ENCODE measurements at places on chromosomes 11 and 22. TPM values are rescaled to one million over a fixed set of nuclear protein-coding genes. Genes with fewer than 3 reads are reported as not detected.

The CDC42BPG gene
- 7.7 TPM for total RNA-seq

The GRK2 gene
- total RNA-seq: 264 TPM

The SLC22A9 gene
- not detected for total RNA-seq

The MRGPRX3 gene
- not detected for total RNA-seq

The SGSM1 gene
- 3.0 TPM for total RNA-seq

The LARGE2 gene
- 7.9 TPM for total RNA-seq

The SHISA8 gene
- not detected for total RNA-seq

DNA sequence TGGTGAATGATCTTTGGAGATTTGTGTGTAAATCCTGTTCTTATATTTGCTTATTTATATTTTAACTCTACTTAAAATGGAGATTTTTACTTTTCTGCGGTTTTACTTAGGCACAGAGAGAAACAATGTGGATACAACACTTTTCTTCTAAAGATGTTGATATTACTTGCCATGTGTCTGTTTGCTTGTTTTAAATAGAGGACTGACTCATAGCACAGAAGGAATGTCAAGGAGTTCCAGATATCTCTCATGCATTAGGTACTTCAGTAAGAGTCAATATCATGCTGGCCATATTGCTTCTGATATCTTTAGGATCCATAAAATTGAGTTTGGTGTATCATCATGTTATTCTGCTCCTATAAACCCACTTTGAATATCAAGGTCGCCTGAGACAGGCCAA lies 395.0 kb downstream of the OPCML start:
- peaks cover 2% of the 10 kb centered on the region for H3K4me1 ChIP-seq
- no peaks in the 10 kb centered on the region for H3K36me3 ChIP-seq
- no peak overlapping the region for H3K27ac ChIP-seq
- no peak overlapping the region for H3K4me3 ChIP-seq
- DNase-seq: no peak

GRCh38 chr11:5258543-5259262 lies 4.1 kb upstream of the HBG2 start:
- DNase-seq: no peak
- no peak overlapping the region for H3K4me3 ChIP-seq
- H3K36me3 ChIP-seq: no peaks in the 10 kb centered on the region

GRCh38 chr11:94131047-94131717 lies 2.5 kb downstream of the PANX1 start:
- H3K36me3 ChIP-seq: no peaks in the 10 kb centered on the region
- H3K27me3 ChIP-seq: no peaks in the 10 kb centered on the region
- DNase-seq: no peak
- H3K27ac ChIP-seq: no peak overlapping the region

- peaks cover 38% of the 10 kb centered on the region for H3K4me1 ChIP-seq
- H3K4me3 ChIP-seq: peak overlapping the region; percentile 50
- no peaks in the 10 kb centered on the region for H3K27me3 ChIP-seq
Observed at GRCh38 chr11:117072517-117073461, 25.4 kb downstream of the SIK3 start.

DNA sequence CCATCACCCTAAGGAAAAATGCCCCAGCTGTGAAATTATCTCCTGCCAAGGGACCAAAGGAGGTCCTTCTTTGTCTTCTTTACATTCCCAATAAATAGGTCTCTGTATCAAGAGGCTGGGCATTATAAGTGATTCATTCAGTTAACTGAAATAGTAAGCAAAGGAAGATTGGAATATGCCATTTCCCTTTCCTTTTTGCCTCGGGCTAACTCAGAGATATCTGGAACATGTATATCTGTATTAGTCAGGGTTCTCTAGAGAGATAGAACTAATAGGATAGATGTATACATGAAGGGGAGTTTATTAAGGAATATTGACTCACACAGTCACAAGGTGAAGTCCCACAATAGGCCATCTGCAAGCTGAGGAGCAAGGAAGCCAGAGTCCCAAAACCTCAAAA lies 15.3 kb upstream of the CWF19L2 start:
- DNase-seq: no peak
- H3K4me3 ChIP-seq: no peak overlapping the region
- H3K36me3 ChIP-seq: no peaks in the 10 kb centered on the region

DNA sequence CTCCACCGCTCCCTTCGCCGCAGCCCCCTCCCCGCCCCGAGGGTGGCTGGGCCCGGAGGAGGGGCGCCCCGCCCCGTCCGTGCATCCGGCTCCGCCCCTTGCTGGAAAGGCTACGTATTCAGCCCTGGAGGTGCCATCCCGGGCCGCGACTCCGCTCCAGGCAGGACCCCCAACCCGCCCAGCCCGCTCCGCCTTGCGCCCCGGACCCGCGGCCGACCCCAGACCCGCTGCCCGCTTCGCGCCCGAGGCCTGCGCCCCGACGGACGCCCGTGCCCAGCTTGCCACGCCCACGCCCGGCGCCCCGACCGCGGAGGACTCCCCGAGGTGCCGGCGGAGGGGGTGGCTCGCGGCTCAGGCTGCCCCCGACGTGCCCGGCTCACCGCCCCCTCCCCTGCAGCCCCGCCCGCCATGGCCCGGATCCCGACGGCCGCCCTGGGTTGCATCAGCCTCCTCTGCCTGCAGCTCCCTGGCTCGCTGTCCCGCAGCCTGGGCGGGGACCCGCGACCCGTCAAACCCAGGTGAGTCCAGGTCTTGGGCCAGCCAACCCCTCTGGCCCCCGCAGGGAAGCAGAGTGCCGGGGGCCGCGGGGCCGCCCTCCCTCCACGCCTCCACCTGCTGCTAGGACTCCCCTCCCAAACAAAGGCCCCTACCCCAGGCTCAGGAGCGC lies at the start of gene ADM2:
ADM2 (plus strand) TSS at position 104 of the 667 bp plus-strand sequence; CDS start at position 409, 305 bp downstream.
- peak; percentile 64 for DNase-seq
- no peaks in the 10 kb centered on the region for H3K36me3 ChIP-seq
- peaks cover 5% of the 10 kb centered on the region for H3K27me3 ChIP-seq
- peak within 1 kb of the TSS; percentile 82 for H3K4me3 ChIP-seq
- peak within 1 kb of the TSS; percentile 57 for H3K27ac ChIP-seq
- peaks cover 8% of the 10 kb centered on the region for H3K4me1 ChIP-seq

GRCh38 chr11:95827696-95828095 lies 37.4 kb downstream of the CEP57 start:
- peak overlapping the region; percentile 11 for H3K27ac ChIP-seq
- peaks cover 3% of the 10 kb centered on the region for H3K4me1 ChIP-seq
- no peaks in the 10 kb centered on the region for H3K27me3 ChIP-seq
- DNase-seq: no peak

DNA sequence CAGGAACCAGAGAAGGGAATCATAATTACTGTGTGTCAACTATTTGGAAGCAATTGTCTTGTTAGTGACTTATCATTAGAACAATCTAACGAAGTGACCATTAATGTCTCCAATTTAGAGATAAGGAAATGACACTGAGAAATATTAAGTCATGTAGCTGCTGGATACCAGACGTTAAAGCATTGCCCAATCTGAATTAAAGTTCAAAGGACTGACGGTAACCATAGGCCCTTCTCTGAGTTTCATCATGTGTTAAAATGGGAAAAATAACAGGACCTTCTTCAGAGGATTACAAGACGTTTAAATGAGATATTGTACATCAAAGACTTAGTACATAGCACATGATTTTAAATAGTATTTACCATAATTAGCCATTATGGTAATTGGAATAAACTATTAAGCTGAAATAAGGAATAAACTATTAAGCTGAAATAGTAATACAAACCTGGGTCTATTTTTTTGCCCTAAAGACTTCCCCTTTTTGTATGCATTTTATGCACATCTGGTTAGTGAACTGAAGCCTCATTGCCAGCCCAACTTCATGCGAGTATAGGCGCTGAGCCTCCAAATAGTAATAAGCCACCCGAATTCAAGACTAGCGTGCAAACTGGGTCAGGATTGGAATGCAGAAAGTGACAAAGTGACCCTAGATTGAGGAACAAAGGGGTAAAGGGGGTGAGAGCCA lies 41.0 kb downstream of the GLYATL1 start:
- H3K4me3 ChIP-seq: no peak overlapping the region
- DNase-seq: no peak
- no peak overlapping the region for H3K27ac ChIP-seq
- H3K27me3 ChIP-seq: no peaks in the 10 kb centered on the region

DNA sequence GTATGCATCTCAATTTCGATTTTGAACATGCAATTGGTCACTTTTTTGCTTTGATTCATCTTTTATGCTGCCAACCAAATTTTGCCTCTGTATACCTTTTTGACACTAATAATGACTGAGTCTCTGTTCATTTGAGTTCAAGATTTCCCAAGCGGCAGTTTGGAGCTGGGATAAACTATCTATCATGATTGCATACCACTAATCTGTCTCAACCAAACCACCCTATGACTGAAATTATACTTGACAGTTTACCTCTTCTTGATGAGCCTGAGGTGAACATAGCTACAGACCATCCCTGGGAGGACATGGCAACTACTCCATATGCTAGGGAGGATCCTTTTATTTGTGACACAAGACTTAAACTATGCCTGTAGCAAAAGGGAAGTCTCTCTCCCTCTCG lies 146.2 kb downstream of the PAX6 start:
- H3K4me1 ChIP-seq: no peaks in the 10 kb centered on the region
- no peak for DNase-seq
- H3K36me3 ChIP-seq: peaks cover 3% of the 10 kb centered on the region
- H3K27ac ChIP-seq: no peak overlapping the region
- H3K27me3 ChIP-seq: no peaks in the 10 kb centered on the region

DNA sequence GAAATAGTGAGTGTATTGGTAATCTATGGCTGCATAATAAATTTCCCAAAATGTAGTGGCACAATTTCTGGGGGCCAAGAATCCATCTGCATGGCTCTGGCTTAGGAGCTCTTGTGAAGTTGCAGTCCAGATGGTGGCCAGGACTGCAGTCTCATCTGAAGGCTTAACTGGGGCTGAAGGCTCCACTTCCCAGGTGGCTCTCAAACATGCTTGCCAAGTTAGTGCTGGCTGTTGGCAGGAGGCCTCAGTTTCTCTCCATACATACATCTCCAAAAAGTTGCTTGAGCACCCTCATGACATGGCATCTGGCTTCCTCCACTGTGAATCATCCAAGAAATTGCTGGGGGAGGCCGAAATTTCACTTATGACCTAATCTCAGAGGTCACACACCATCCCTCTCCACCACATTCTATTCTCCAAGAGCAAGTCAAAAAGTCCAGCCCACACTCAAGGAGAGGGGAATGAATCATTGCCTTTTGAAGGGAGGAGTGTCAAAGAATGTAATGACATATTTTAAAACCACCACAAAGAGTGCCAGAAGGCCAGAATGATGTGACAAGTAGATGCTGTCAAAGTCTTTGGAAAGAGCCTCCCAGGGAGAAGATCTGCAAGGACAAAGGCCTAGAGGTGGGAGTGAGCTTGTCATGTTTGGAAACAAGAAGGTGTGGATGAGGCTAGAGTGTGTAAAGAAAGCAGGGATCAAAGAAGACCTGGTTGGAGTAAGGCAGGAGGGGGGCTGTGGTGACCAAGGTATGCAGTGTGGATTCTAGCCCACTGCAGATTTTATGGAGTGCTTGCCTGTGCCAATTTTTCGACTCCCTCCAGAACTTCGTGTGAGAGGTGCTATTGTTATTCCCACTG lies 566.2 kb downstream of the MIAT start:
- no peak for DNase-seq
- no peaks in the 10 kb centered on the region for H3K36me3 ChIP-seq
- no peaks in the 10 kb centered on the region for H3K4me1 ChIP-seq

- H3K36me3 ChIP-seq: peaks cover 3% of the 10 kb centered on the region
- H3K4me3 ChIP-seq: no peak overlapping the region
- no peak for DNase-seq
Observed at GRCh38 chr11:17743808-17744119, 9.2 kb downstream of the KCNC1 start.

DNA sequence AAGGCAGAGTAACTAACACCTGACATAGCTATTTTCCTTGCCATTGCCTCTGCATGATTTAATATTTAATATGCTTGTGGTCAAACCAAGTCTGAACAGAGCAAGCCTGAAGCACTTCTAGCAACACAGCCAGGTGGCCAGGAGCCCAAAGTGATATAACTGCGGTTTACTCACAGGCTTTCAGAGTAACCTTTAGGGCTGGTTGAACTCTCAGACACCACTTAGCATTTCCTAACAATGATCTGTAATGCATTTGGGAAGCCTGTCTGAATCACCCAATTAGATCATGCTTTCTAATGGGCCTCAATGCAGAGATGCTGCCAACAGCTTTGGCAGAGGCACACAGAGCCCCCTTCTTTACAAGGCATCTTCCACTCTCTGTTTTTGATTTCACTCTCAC lies 96.1 kb downstream of the FDX1 start:
- peaks cover 6% of the 10 kb centered on the region for H3K4me1 ChIP-seq
- H3K27ac ChIP-seq: no peak overlapping the region
- H3K36me3 ChIP-seq: no peaks in the 10 kb centered on the region
- DNase-seq: no peak
- no peaks in the 10 kb centered on the region for H3K27me3 ChIP-seq

DNA sequence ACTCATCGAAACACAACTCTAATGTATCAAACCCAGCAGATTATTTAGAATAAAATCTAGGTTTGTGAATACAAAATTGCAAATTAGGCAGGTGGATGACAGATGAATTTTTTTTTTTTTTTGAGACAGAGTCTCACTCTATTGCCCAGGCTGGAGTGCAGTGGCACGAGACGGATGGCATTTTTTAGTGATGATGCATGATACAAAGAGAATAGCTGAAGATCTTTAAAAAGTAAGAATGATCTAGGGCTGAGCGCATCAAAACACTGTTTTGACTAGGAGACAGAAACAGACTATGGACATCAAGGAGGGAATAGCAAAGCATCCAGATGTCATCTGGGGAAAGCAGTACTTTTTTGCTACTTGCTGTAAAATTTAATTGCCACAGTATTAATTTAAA lies 63.8 kb downstream of the IMMP1L start:
- H3K4me3 ChIP-seq: no peak overlapping the region
- no peak overlapping the region for H3K27ac ChIP-seq
- H3K27me3 ChIP-seq: no peaks in the 10 kb centered on the region
- no peaks in the 10 kb centered on the region for H3K4me1 ChIP-seq

DNA sequence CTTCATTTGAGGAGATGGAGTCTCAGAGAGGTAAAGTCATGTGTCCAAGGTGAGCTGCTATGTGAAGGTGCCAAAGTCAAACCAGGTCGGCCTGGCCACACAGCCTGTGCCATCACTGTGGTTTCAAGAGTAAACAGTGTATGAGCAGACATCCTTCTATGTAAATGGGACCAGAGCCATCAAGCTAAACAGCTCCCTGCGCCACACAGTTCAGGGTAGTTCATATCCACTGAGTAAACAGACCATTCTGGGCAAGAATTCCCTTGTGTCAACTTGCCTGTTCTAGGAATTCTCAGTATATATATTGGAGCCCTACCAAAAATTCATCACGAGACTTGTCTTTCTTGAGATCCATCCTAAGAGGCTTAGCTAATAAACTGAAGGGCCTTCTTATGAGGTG lies 77.5 kb downstream of the AMOTL1 start:
- H3K4me3 ChIP-seq: no peak overlapping the region
- peaks cover 45% of the 10 kb centered on the region for H3K27me3 ChIP-seq
- H3K4me1 ChIP-seq: no peaks in the 10 kb centered on the region
- peaks cover 4% of the 10 kb centered on the region for H3K36me3 ChIP-seq
- DNase-seq: no peak
- no peak overlapping the region for H3K27ac ChIP-seq

DNA sequence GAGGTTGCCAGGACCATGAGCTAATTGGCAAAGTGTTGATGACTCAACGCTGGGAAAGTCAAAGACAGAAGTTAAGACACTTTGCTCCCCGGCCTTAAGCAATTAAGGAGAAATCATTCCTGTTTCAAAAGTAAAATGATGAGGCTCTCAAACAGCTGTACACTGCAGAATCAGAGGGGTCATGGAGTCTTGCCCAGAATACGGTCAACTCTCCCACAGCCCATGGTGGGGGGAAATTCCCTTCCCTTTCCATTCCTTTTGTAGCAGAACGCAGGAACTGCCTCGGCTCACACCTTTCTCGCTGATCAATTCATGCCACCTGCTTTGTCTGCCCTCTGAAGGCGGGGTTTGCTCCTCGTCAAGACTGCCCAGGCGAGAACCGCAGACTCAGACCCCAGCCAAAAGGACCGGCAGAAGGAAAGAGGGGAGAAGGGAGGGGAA lies 52.8 kb downstream of the MN1 start:
- H3K27ac ChIP-seq: no peak overlapping the region
- H3K27me3 ChIP-seq: peaks cover 53% of the 10 kb centered on the region
- H3K4me1 ChIP-seq: peaks cover 3% of the 10 kb centered on the region
- H3K36me3 ChIP-seq: no peaks in the 10 kb centered on the region
